Right cardiac atrium (tissue), 5 donors: ENCODE measurements at places on chromosomes 13 and 19. TPM values are rescaled to one million over a fixed set of nuclear protein-coding genes. Genes with fewer than 3 reads are reported as not detected.

The PPM1N gene
- not detected for total RNA-seq

The FAM32A gene
- 38.6 TPM for total RNA-seq

The NCAN gene
- total RNA-seq: not detected

DNA sequence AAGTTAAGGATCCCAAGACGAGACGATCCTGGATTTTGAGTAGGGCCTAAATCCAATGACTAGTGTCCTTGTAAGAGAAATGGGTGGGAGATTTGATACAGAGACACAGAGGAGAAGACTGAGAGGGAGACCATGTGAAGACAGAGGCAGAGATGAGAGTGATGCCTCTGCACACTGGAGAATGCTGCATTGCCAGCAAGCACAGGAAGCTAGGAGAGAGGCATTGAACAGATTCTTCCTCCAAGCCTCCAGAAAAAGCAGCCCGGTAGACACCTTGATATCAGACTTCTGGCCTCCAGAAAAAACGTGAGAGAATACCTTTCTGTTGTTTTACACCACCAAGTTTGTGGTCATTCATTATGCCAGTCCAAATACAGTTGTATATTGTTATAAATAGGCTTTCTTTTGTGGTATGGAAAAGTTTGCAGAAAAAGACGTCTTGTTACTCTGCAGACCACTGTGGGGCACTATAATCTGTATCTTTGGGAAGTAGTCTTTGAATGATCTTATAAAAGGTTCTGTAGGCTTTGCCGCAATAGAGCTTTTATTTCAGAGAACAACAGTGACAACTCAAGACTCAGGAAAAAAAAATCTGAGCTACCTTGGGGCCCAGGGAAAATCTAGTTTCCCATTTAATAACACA is 17.9 kb upstream of the RFC3 start:
- DNase-seq: no peak

- no peak for DNase-seq
These were observed 25.2 kb downstream of the NLRP9 start for GRCh38 chr19:55712804-55713631.
